ENCODE measurements at places on chromosomes 11 and 22.
A peak's percentile ranks its signal among the peaks of the same experiment; 100 is the strongest.

- no peak overlapping the region for H3K27ac ChIP-seq
- H3K4me1 ChIP-seq, result no peaks in the 10 kb centered on the region
- H3K36me3 ChIP-seq, result no peaks in the 10 kb centered on the region
- H3K4me3 ChIP-seq, result no peak overlapping the region
Measured at GRCh38 chr22:28223826-28224225, 304.8 kb upstream of the PITPNB start.

- no peak overlapping the region for H3K4me3 ChIP-seq
- H3K27me3 ChIP-seq, result no peaks in the 10 kb centered on the region
- no peak for DNase-seq
- H3K4me1 ChIP-seq, result no peaks in the 10 kb centered on the region
- no peaks in the 10 kb centered on the region for H3K36me3 ChIP-seq
Measured at GRCh38 chr22:32644252-32645100, 157.0 kb upstream of the TIMP3 start.

DNA sequence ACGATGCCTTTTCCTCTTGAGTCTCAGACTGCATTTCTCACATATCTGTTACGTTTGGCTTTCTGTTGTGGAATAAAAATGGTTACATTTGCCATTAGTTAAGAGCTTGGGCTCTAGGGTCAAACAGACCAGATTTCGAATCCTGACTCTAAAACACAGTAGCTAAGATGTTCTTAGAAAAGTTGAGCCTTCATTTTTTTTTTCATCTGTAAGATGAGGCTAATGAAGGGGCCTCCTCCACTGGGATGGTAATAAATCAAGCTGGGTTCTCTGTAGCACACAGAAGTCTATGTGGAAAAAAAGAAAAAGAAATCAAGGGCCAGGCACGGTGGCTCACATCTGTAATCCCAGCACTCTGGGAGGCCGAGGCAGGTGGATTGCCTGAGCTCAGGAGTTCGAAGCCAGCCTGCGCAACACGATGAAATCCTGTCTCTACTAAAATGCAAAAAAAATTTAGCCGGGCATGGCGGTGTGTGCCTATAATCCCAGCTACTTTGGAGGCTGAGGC is 49.9 kb upstream of the CAPRIN1 start:
- H3K27me3 ChIP-seq, result peaks cover 8% of the 10 kb centered on the region
- H3K4me1 ChIP-seq, result no peaks in the 10 kb centered on the region
- no peak overlapping the region for H3K4me3 ChIP-seq
- no peaks in the 10 kb centered on the region for H3K36me3 ChIP-seq
- H3K27ac ChIP-seq, result no peak overlapping the region

- H3K27ac ChIP-seq, result no peak overlapping the region
- no peak overlapping the region for H3K4me3 ChIP-seq
- peaks cover 27% of the 10 kb centered on the region for H3K4me1 ChIP-seq
- no peaks in the 10 kb centered on the region for H3K27me3 ChIP-seq
Measured at GRCh38 chr11:125348141-125348651, 147.9 kb downstream of the FEZ1 start.

GRCh38 chr11:7089328-7090251 is 792 bp downstream of the RBMXL2 start:
- no peak for DNase-seq
- no peak overlapping the region for H3K27ac ChIP-seq
- no peaks in the 10 kb centered on the region for H3K27me3 ChIP-seq
- no peak overlapping the region for H3K4me3 ChIP-seq

- H3K27ac ChIP-seq, result no peak overlapping the region
- peaks cover 7% of the 10 kb centered on the region for H3K4me1 ChIP-seq
- no peak overlapping the region for H3K4me3 ChIP-seq
- no peaks in the 10 kb centered on the region for H3K27me3 ChIP-seq
- no peak for DNase-seq
- H3K36me3 ChIP-seq, result no peaks in the 10 kb centered on the region
Measured at GRCh38 chr22:19992481-19992911, 24.1 kb downstream of the ARVCF start.

- peaks cover 46% of the 10 kb centered on the region for H3K4me1 ChIP-seq
- no peak overlapping the region for H3K4me3 ChIP-seq
- H3K27me3 ChIP-seq, result no peaks in the 10 kb centered on the region
Measured at GRCh38 chr11:7573558-7574296, 59.9 kb downstream of the PPFIBP2 start.

DNA sequence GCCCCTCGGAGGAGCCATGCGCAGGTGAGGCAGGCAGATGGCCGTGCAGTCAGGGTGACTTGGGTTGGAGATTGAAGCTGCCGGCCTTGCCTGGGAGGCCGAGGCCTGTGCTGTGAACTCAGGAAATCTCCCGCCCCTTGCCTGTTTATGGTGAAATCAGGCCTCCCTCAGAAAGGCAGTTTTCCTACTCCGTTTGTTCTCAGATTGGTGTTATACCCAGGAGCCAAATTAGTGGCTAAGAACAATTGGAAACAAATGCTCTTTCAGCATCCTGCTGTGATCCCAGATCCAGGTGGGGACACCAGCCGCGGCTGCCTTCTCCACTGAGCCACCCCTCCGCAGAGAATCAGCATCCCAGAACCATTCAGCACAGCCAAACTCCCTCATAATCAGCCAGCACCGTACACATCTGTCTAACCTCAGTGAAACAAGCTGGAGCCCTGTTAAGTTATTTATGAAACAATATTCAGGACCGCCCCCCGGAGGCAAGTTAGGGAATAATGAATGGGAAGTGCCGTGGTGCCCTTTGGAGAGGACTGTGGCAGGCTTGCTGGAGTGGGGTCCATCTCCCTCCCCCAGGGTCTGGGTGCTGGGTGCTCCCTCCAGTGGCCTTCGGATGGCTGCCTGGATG is 60.0 kb downstream of the PKNOX2 start:
- peaks cover 11% of the 10 kb centered on the region for H3K4me1 ChIP-seq
- H3K27ac ChIP-seq, result peak overlapping the region; percentile 17
- H3K27me3 ChIP-seq, result no peaks in the 10 kb centered on the region
- no peaks in the 10 kb centered on the region for H3K36me3 ChIP-seq
- H3K4me3 ChIP-seq, result no peak overlapping the region
- no peak for DNase-seq

- peaks cover 45% of the 10 kb centered on the region for H3K27me3 ChIP-seq
- DNase-seq, result peak; percentile 76
- H3K4me1 ChIP-seq, result peaks cover 28% of the 10 kb centered on the region
- H3K4me3 ChIP-seq, result peak overlapping the region; percentile 63
Measured at GRCh38 chr11:16924826-16925560, 89.2 kb downstream of the PLEKHA7 start.

GRCh38 chr22:41777749-41778425 is 22.6 kb upstream of the CCDC134 start:
- H3K36me3 ChIP-seq, result no peaks in the 10 kb centered on the region
- H3K4me1 ChIP-seq, result no peaks in the 10 kb centered on the region
- H3K4me3 ChIP-seq, result no peak overlapping the region

DNA sequence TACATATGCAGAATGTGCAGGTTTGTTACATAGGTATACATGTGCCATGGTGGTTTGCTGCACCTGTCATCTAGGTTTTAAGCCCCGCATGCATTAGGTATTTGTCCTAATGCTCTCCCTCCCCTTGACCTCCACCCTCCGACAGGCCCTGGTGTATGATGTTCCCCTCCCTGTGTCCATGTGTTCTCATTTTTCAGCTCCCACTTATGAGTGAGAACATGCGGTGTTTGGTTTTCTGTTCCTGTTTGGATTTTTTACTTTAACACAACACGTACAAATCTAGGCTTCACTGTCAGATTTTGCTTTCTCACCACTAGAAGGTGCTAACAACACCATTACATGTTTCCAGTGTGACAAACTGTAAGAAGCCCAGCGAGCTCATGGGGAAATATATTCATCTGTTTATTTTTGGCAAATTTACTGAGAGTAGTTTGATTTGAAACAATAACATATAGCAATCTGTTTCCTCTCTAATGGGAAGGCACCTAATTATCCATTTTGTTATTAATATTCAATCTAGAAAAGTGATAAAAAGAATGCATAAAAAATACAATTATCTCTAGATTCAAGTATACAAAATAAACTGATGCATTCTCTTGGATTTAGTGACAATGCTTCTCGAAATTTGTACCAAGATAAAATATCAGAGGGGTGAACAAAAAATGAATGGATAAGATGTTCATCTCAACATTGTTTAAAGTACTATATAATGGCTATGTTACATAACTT is 23.2 kb upstream of the BIRC3 start:
- no peak overlapping the region for H3K27ac ChIP-seq
- no peak overlapping the region for H3K4me3 ChIP-seq
- DNase-seq, result no peak
- H3K27me3 ChIP-seq, result no peaks in the 10 kb centered on the region
- H3K36me3 ChIP-seq, result no peaks in the 10 kb centered on the region

GRCh38 chr11:41323446-41323845 is 136.0 kb downstream of the LRRC4C start:
- no peak overlapping the region for H3K4me3 ChIP-seq
- no peaks in the 10 kb centered on the region for H3K27me3 ChIP-seq
- no peaks in the 10 kb centered on the region for H3K4me1 ChIP-seq
- H3K27ac ChIP-seq, result no peak overlapping the region
- no peak for DNase-seq

Data from H1 (cell line).